ENCODE measurements at places on chromosomes 1 and 21. TPM values are rescaled to one million over a fixed set of nuclear protein-coding genes. Genes with fewer than 3 reads are reported as not detected.

The ZFYVE9 gene
- 2.7 TPM for polyA plus RNA-seq

The CYYR1 gene
- 4.0 TPM for polyA plus RNA-seq

The SHISAL2A gene
- 0.20 TPM for polyA plus RNA-seq

The CRP gene
- polyA plus RNA-seq: not detected

The DCST1 gene
- 0.14 TPM for polyA plus RNA-seq

The TDRD5 gene
- 0.71 TPM for polyA plus RNA-seq

The EVA1C gene
- polyA plus RNA-seq: 18.3 TPM

The MRPL24 gene
- polyA plus RNA-seq: 81.0 TPM

The HSPB7 gene
- 21.7 TPM for polyA plus RNA-seq

The PDZK1IP1 gene
- polyA plus RNA-seq: 148 TPM

The IL20 gene
- not detected for polyA plus RNA-seq

The SPRR2B gene
- 10.9 TPM for polyA plus RNA-seq

The VSIG8 gene
- polyA plus RNA-seq: 4.4 TPM

The PTPRC gene
- polyA plus RNA-seq: 3.0 TPM

The CRYBG2 gene
- 275 TPM for polyA plus RNA-seq

The TMCC2 gene
- 0.58 TPM for polyA plus RNA-seq

The TXLNA gene
- polyA plus RNA-seq: 13.5 TPM

The WNT2B gene
- 3.2 TPM for polyA plus RNA-seq

The KCNJ15 gene
- 4.2 TPM for polyA plus RNA-seq

The AHCTF1 gene
- polyA plus RNA-seq: 7.3 TPM

The LIPI gene
- polyA plus RNA-seq: not detected

The CACHD1 gene
- 1.6 TPM for polyA plus RNA-seq

The SLC25A34 gene
- 2.7 TPM for polyA plus RNA-seq

All from esophagus (tissue), 2 donors.